H54 (cell line): ENCODE measurements at places on chromosomes 16 and 17.
A peak's percentile ranks its signal among the peaks of the same experiment; 100 is the strongest.

- DNase-seq: peak; percentile 88
Observed at GRCh38 chr16:81401035-81401950, 43.3 kb upstream of the CMIP start.

DNA sequence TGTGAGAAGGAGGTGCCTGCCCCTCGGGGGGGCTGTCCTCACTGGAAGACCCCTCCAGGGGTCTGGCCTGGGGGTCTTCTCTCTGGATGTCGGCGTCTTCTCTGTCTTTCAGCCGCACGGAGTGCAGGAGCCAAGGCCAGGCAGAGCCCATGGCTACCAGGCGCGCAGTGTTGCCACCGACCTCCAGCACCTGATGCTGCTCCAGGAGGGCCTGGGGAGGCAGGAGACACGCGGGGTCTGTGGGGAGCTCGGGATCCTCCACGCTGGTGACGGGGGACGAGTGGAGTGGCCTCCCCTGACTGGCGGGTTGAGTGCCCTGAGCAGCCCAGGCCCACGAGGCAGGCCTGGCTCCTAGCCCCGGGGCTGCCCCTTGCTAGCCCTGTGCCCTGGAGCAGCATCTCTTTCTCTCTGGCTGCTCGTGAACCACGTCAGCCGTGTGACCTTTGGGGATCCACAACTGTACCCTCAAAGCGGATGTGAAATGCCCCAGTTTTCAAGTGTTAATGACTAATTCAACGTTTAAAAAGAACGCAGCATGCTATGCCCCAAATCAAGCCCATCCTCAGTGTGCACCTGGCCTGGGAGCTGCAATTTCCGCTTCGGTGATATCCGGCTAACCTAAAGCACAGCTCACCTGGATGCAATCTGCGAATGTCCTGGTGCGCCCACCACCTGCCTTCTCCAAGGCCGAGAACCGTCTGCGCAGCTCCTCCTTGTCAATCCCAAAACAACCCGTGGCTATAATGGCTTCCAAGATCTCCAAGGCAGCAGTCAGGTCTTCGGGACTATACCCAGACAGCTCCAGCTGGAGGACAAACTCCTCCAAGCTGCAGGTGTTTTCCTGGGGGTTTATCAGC lies 62.9 kb downstream of the IL21R start:
- DNase-seq: no peak

DNA sequence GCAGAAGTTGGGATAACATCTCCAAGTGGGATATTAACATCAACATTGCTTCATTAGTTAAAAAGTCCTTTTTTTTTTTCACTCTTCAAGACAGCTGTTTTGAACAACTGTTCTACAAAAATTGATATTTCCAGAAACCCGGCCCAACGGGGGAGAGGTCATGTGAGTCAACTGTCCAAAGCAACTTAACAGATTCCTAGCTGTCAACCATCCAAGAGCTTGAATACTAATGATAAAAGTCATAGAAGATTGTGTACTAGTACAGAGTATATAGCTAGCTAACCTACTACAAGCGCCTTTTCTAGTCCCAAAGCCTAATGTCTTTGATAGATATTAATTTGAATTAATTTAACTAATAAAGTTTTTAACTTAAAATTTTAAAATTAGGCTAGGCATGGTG lies 172.0 kb downstream of the CYB561 start:
- no peak for DNase-seq

- DNase-seq: no peak
Observed at GRCh38 chr16:87306516-87306915, 10.7 kb downstream of the C16orf95 start.

- DNase-seq: no peak
Observed at GRCh38 chr17:7293159-7293558, 1.3 kb downstream of the YBX2 start.

DNA sequence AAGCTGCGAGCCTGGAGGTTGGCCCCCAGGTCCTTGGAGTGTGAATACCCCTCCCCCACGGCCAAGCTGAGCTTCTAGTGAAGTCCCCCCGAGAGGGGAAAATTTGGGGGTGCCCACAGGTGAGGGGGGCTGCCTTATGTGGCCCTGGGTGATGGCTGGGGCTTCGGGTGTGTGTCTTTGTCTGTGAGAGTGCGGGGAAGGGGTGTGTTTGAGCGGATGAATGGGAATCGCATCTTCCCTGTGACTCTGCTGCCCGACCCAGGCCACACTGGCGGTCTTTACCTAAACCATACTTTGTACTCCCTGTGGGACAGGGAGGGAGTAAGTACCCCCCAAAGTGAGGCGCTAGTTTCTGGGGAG lies 1.3 kb downstream of the SBK1 start:
- DNase-seq: no peak

GRCh38 chr16:8655184-8655717 lies 19.2 kb upstream of the ABAT start:
- DNase-seq: no peak

DNA sequence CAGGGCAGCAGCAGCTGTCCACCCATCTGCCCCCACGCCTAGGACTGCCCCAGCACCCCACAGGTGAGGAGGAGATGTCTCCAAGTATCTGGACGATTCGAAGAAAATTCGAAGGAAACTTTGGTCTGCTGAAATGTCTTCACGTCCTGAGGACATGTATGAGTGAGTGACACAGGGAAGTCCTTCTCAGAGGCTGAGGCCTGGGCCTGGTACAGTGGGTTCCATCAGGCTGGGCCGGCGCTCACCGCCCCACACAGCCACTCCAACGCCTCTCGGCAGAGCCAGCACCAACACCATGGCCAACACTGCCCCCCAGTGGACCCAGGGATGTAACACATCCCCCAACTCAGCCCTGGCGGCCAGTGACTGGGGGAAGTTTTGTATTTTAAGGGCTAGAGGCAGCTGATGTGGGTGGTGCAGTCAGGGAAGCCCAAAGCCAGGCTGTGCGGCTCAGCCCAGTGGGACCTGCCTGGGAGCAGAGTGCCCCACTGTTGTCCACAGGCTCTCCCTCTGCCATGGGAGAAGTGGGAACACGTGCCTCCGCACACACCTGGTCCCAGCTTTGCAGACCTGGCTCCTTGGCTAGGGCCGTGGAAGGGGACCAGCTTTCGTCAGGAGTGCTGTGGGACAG lies 55.8 kb upstream of the FASN start:
- DNase-seq: peak; percentile 81

GRCh38 chr16:26623442-26623841 lies 443.3 kb upstream of the C16orf82 start:
- no peak for DNase-seq

GRCh38 chr16:86563469-86564345 lies 2.9 kb upstream of the FOXC2 start:
- DNase-seq: peak; percentile 82

DNA sequence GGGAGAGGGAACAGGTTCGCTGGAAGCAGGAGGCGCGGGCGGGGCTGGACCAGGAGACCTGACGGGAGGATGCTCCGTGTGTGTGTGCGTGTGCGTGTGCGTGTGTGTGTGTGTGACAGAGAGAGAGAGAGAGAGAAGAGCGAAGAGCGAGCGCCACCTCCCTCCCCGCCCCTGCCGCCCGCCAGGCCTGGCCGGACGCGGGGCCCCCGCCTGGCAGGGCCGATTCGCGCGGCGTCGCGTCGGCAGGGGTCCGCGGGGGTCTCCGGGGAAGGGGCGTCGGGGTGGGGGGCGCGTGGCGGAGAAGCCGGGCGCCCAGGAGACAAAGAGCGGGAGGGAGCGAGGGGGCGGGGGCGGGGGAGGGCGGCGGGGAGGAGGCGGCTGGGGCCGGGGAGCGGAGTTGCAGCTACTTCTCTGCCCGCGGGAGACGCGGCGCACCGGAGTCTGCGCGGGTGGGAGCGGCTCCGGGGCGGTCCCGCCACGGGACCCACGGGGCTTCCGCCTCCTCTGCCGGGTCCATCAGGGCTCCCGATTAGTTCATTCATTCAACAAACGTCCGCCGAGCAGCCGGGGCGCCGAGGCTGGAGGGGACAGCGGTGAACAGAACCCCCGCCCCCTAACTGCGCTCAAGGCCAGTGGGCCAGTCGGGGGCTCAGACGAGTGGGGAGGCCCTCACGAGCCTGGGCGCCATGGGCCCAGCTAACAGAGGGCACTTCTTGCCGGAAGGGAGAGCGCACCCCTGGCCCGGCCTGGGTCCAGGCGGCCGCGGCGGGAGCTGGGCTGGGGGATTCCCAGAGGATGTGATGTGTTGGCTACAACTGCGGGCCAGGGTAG lies at the start of gene SAMD14:
SAMD14 (minus strand) TSS at position 433 of the 831 bp plus-strand sequence. CDS start 5,201 bp downstream, outside the sequence.
- DNase-seq: no peak

DNA sequence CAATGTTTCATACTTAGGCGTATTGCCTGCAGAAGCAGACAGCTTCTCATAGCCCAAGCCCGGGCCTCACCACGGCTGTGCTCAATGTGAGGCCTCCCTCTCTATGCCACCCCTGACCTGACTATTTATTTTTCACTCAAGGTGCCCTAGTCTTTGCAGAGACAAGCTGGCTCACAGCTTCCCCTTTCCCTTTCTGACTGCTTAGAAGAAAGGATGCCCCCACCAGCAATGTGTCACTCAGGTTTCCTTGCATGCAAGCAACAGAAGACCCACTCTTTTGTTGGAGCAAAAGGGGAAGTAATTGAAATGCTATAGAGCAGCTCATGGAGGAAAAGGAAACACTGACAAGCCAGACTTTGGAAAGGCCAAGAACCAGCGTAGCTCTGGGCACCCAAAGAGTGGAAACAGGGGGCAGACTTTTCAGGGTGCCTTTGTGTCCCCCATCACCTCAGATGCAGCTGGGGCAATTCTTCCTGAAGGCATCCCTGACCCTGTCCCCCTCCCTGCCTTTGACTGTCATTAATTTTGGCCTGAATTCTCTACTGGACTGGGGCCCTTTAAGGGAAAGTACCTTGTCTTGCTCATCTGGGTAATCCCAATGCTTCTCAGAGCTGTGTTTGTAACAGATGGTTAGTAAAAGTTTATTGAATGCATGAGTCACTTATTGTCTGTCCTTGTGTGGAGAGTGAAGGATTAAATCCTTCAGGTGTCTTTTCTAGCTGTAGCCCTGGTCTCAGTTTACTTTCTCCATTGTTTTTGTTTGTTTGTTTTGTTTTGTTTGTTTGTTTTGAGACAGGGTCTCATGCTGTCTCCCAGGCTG lies 17.8 kb downstream of the RGS9 start:
- peak; percentile 62 for DNase-seq

DNA sequence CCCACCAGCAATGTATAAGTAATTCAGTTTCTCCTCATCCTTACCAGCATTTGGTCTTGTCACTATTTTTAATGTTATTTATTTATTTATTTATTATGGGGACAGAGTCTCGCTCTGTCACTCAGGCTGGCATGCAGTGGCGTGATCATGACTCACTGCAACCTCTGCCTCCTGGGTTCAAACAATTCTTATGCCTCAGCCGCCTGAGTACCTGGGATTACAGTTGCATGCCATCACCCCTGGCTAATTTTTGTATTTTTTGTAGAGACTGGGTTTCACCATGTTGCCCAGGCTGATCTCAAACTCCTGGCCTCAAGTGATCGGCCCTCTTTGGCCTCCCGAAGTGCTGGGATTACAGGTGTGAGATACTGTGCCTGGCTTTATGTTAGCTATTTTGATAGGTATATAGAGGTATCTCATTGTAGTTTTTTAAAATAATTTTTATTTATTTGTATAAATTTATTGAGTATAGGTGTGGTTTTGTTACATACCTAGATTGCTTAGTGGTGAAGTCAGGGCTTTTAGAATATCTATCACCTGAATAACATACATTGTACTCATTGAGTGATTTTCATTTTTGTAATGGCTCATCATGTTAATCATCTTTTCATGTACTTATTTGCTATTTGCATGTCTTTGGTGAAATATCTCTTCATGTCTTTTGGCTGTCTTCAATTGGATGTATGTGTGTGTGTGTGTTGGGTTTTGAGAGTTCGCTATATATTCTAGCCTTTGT lies 53.3 kb downstream of the TANC2 start:
- DNase-seq: no peak

GRCh38 chr16:31700200-31700529 lies 172.5 kb downstream of the AHSP start:
- DNase-seq: no peak

GRCh38 chr17:33904476-33904875 lies 350.6 kb upstream of the CCL2 start:
- DNase-seq: no peak

- DNase-seq: no peak
Observed at GRCh38 chr16:1863681-1864460, 8.1 kb downstream of the MEIOB start.

DNA sequence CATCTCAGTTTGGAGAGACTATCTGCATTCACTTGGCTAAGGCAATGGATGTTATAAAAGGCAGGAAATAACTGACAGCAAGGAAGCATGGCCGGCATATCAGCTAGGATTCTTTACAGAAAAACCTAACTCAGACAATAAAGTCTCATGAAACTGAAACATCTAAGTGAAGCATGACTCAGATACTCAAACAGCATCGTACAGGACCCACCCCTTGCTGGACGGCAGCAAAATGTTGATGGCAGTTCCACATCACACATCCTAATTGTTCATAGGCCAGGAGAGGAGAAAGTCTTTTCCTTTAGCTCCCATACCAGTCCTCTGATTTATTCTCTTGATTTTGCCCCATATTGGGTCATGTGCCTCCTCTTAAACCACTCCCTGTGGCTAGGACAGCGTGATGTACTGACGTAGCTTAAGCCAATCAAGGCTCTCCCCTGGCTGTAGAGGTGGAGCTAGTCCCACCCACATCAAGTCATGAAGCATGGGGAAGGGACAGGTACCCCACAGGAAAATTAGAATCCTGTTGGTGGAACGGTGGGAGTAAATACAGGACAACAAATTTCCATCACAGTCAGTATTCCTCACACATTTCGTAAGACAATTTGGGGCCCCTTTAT lies 178.9 kb downstream of the IRX3 start:
- DNase-seq: no peak

- no peak for DNase-seq
Observed at GRCh38 chr17:5826384-5826783, 242.1 kb upstream of the NLRP1 start.

GRCh38 chr16:73480381-73480780 lies 432.5 kb upstream of the ZFHX3 start:
- DNase-seq: no peak

GRCh38 chr16:49632795-49633184 lies 223.1 kb downstream of the ZNF423 start:
- DNase-seq: no peak

GRCh38 chr16:72658888-72659717 lies 388.8 kb downstream of the ZFHX3 start:
- no peak for DNase-seq

DNA sequence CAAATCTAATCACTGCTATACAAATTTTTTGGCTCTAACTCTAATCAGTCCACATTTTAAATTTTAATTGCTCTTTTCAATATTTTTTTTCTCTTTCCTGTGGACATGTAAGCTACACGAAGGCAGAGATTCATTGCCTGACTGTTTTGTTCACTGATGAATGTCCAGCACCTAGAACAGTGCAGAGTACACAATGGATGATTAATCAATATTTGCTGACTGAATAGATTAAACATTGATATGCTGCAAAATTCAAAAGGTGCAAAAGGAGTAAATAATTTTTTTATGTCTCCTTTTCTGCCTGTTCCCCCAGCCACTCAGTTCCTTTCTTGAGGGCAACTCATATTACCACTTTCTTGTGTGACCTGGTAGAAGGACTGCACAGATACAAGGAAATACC lies 32.8 kb downstream of the SCNN1B start:
- no peak for DNase-seq

- DNase-seq: no peak
Observed at GRCh38 chr17:73718912-73719311, 74.7 kb upstream of the SDK2 start.
